ENCODE measurements at places on chromosomes 5 and 9. TPM values are rescaled to one million over a fixed set of nuclear protein-coding genes. Genes with fewer than 3 reads are reported as not detected.

The DRD1 gene
- not detected for total RNA-seq

The CAMK2A gene
- total RNA-seq, result 0.22 TPM

The GAS1 gene
- total RNA-seq, result 0.69 TPM

The FAM153A gene
- total RNA-seq, result 106 TPM

The OTULINL gene
- total RNA-seq, result 60.9 TPM

The ZBTB26 gene
- total RNA-seq, result 4.8 TPM

DNA sequence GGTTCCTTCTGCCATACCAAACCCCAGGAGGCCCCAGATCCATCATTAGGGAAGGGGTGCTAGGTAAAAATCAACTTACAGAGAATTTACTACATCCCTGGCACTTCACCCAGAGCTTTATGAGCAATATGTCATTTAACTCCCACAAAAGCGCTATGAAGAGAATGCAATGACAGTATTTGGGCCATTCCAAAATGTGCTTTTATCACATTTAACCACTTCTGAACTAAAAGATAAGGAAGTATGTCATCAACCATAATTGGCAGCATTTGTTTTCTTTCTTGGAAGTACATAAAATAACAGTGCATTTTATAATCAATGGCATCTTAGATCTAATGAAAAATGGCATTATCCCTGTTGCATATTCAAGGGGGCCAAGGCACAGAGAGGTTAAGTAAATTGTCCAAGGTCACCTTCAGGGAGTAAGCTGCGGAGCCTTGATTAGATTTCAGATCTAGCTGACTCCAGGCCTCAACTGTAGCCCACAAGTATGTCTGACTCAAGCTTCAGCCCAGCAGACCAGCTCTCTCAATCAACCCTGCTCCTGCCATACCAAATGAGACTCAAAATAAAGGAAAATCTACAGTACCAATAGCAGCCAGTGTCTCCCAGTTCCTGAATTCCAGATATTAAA lies 16.5 kb downstream of the SH3TC2 start:
- DNase-seq, result no peak

GRCh38 chr5:103962023-103962422 lies 399.4 kb upstream of the NUDT12 start:
- DNase-seq, result no peak

- no peak for DNase-seq
Observed at GRCh38 chr5:122121479-122122465, 7.6 kb upstream of the ZNF474 start.

GRCh38 chr9:37096628-37097027 lies 23.7 kb upstream of the ZCCHC7 start:
- DNase-seq, result no peak

DNA sequence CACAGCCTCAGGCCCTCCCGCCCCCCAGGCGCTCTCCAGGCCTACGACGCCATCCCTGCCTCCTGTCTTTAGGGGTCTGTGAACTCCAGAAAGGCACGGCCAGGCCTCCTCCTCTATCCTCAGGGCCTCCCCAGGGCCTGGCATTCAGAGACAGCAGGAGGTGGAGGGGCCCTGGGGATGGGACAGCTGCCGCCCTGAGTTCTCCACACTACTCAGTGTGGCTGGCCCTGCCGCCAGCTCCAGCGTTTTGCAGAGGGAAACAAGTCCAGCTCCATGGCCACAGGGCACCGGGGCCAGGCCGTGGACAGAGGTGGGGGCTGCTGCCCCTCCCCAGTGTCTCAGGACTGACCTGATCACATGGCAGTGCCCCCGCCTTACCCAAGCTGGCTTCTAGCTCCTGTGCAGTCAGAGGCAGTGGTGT lies 16.4 kb downstream of the SH3GLB2 start:
- no peak for DNase-seq

- DNase-seq, result no peak
Observed at GRCh38 chr5:109723606-109724005, 33.9 kb downstream of the MAN2A1 start.

DNA sequence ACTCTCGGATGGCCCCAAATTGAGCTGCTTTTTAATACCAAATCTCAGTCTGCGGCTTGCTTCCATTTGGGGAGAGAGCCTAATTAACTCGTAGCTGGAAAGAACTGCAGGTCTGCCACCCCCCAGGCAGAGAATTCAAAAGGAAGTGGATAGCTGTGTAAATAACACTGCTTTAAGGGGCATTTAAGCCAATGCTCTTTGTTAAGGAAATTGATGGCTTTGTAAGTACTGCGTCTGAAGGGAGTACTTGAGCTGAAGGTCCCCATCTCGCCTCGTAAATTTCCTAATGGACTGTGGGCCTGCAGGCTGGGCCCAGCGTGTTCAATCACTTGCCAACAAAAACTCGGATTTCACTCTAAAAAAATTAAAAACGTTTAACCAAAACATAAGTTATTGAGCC lies 132.7 kb downstream of the PAPPA start:
- DNase-seq, result no peak

- DNase-seq, result no peak
Observed at GRCh38 chr5:151622367-151623088, 31.4 kb upstream of the FAT2 start.

DNA sequence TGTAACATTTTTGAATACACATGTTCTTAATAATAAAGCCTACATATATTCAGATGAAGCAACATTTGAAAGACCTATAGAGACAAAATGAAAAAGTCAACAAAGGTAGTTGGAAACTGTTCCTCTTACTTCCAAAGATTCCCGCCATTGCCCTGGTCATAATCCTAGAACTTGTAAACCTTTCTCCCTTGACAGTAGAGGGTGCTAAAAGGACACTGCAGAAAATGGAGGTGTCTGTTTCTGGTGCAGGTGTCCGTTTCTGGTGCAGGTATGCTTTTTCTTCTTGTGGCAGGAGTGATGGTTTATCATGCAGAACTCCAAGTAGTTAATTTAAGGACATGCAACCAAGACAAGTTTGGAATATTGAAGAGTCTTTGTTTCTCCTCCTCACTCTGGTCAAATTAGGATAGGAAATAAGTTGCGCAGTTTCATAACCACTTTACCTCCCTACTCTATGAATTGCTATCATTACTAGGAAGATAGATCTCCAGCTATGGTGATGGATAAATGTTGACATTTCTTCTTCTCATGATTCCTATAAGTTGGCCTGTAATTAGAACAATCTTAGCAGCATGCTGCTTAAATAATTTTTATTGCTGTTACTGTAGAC lies 56.0 kb upstream of the FAM174A start:
- no peak for DNase-seq

Data from CD4-positive, alpha-beta T cell (primary cell).